ENCODE measurements at places on chromosomes 3 and 15.

DNA sequence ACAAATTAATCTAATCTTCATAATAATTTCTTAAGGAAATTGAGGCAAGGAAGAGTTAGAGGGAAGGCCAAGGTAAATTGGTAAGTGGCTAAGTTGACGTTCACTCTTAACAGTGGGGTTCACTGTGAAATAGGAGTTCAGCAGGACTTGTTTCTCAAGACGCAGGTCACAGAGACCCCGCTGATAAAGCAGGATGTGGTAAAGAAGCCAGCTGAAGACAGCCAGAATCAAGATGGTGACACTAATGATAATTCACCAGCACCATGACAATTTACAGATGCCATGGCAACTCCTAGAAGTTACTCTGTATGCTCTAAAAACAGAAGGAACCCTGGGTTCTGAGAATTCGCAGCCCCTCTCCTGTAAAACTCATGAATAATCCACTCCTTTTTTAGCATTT, 100.1 kb upstream of the CTDSPL start:
- DNase-seq = no peak

GRCh38 chr3:190690246-190690645, 172.2 kb downstream of the GMNC start:
- no peak for DNase-seq

DNA sequence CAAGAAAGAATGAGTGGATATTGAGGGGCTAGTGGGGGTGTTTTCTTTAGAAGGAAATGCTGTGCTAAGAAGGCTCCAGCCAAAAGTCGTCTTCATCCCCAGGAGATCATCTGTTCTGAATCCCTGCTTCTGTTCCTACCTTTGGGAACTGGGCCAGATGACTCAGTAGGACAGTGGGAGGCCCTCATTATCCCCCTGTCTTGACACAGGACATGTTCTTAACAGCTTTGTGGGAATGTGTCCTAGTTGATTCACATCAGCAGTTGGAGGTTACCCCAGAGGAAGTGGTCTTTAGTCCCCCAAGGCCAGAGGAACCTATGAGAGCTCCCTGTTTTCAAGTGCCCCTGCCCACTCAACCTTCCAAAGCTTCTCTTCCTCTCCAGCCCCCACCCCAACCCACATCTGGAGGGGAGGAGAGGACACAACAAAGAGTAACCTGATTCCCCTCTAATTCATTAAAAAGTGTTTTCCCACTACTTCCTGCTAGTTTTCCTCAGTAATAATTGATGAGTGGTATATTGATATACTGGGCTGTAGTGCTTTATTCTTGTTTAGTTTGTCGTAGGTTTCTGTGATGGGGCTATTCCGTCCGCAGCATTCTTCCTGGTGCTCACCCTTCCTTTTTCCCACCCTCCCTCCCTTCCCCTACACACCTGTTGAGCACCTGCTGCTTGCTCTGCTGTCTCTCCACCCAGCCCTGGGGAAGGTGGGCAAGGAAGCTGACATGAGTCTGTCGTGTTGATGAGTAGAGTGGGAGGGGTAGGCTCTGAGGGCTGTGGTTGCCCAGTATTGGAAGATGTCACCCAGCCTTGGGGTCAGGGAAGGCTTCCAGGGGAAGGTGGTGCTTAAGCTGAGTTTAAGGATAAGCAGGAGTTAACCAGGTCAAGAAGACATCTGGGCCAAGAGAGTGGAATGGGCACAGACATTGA, 9.3 kb downstream of the PXYLP1 start:
- no peak for DNase-seq

DNA sequence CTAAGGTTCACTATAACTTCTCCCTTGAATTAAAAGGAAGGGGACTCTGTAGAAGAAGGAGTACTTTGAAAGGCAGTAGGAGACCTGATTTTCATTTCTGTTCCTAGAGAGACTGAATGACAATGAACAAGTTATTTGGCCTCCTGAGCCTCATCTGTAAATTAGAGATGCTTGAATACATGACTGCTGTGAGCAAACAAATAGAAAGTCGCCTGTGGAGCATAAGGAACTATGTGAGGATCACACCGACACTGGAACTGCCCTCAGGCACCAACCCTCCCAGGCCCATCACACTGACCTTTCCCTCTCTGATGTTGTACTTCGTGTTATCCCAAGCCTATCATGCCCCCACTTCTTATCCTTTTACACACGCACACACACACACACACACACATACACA, 48.6 kb downstream of the IMPG2 start:
- DNase-seq = no peak

- peak; percentile 59 for DNase-seq
These were observed 1.1 kb downstream of the ZBTB47 start for GRCh38 chr3:42654331-42655201.

- no peak for DNase-seq
These were observed 28.3 kb upstream of the TBC1D5 start for GRCh38 chr3:17770682-17771081.
